Stimulated activated CD8-positive, alpha-beta memory T cell treated with anti-CD3 and anti-CD28 coated beads, Interleukin-7, amount 100 ng/mL, for 48 hours (primary cell): ENCODE measurements at places on chromosomes 1 and 21.
A peak's percentile ranks its signal among the peaks of the same experiment; 100 is the strongest.

DNA sequence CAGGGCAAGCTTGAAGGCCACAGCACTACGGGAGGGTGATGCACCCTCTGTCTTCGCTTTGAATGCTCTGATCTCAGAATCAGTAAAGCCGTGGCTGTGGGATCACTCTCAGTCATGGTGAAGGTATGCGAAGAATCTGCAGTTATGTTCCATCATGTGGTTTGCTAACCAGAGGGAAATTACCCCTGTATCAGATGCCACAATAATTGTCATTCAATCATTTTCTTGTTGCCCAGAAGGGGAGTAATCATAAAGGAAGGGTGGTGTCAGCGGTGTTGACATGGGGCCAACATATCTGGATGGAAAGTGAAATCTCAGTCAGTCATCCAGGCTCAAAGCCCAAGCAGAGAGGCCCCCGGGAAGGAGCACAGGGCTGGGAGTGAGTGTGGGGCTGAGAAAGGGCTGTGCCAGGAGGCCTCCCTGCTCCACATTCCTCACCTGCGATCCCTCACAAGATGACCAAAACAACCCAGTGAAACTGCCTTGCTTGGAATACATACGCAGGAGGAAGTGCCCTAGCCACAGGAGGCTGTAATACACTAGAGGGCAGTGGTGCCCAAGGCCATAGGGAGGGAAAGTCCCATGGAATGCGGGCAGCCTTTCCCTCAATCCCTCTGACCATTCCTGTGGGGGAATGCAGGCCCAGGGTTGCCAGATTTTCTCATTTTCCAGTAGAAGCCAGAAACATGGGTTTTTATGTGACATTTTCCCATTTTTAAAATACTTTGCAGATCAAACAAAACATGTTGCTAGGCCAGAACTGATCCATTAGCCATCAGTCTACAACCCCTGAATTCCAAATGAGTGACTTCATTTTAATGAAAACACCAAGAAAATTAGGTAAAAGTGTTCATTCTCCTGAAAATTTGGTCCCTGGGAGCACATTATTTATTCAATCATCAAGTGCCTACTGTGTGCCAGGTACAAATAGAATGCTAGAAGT is 95.7 kb upstream of the VANGL1 start:
- no peak for DNase-seq

GRCh38 chr1:216071262-216071661 is 352.0 kb downstream of the USH2A start:
- no peak for DNase-seq

- DNase-seq, result no peak
These were observed 31.0 kb downstream of the SLC16A1 start for GRCh38 chr1:112925015-112925414.

DNA sequence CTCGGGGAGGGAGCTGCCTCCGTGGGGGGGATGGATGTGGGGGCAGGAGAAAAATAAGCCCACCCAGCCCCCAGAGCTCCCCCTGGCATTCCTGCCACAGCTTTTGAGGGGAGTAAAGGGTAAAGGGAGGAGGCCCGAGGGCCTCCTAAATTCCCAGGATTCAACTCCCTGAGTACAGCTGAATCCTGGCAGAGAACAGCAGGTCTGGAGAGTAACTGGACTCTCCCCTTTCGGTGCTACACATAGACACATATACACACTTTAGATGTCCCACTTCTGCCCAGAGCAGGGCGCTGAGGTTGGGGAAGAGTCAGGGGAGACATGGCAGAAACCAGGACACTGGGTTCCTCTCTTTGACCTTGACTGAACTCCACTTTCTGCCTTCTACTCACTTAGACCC is 3.0 kb downstream of the KIRREL1 start:
- DNase-seq, result no peak

DNA sequence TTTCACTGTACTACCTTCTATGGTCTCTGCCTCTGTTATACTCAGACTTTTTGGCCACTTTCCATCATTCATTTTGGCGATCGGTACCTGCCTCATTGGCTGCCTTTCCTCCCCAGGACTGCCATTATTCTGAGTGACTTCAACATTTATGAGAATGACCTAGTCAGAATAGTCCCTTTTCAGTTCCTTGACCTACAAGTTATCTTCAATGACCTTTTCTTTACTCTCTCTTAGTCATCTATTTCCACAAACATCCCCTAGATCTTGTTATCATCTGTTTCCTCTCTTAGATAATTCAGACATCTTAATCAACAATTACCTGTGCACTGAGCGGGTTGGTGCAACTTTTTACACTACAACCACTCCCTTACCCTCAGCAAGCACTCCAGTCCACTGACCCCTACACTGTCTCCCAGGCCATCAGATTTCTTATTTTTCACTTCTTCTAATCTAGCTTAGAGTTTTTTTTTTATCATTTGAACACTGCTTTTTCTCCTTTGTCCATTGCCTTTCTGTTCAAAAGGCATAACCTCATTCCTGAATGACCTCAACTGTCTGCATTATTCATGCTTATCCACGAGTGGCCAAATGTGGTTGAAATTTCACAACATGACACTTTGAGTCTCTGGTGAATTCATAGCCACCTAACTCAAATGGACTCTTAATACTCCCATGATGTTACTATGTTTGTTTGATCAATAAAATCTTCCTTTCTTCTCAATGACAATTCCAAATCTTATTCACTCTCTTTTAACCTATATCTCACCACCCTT is 112.7 kb downstream of the HMCN1 start:
- DNase-seq, result no peak

GRCh38 chr1:41277371-41277975 is 35.4 kb upstream of the SCMH1 start:
- DNase-seq, result no peak

DNA sequence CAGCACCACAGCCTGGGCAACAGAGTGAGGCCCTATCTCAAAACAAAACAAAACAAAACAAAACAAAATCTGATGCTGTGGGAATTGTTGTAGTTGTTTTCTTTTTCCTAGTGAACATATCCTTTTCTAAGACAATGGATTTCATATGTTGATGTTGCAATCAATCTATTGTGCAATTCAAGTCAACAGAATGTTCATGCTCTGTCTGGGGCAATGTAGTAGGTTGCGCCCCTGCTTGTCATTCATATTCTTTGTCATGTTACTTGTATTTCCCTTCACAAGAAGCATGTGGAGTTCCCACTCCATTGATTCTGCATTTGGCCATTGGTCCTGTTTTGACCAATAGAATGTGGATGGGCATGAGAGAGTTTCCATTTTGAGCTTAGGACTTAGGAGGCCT is 223.9 kb downstream of the DUSP10 start:
- DNase-seq, result no peak

GRCh38 chr1:214292322-214292721 is 11.4 kb downstream of the SMYD2 start:
- DNase-seq, result no peak

- no peak for DNase-seq
These were observed 201.0 kb upstream of the PTBP2 start for GRCh38 chr1:96520579-96520947.

DNA sequence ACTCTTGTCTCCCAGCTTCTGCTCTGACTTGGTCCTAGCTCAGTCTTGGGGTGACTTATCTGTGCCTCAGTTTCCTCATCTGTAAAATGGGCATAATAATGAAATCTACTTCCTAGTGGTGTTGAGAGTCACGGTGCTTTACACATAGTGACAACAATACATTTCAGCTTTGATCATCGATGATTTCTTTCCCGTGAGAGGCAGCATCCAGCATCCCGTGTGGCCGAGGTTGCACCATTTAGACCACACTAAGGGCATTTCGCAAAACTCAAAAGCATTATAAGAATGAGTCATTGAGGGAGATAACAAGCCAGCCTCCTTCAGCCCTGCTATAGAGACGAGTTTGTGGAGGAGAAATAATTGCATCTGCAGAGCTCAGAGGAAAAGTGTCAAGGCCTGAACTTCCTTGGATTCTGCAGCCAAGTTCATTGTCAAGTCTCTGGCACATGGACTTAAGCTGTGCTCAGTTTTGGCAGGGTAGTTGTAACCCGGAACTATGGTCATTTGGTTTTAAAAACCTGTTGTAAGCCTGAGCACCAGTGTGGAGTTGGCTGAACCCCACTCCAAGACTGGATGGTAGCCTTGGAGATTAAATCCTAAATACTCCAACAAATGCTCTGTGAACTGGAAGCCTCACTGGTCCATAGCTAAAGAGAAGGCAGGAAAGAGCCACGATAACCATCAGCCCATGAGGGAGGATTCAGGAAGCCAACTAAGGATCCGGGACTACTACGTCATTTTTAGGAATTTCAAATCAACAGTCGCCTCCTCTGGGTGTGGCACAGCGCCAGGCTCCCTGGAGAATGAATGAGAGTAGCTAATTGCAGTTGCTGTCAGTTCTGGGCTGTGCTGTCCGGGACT is 64.2 kb downstream of the TCP10L start:
- no peak for DNase-seq

- DNase-seq, result peak; percentile 40
These were observed 29.1 kb downstream of the KNCN start for GRCh38 chr1:46522184-46522968.

GRCh38 chr1:9150582-9151327 is 21.9 kb upstream of the GPR157 start:
- no peak for DNase-seq

DNA sequence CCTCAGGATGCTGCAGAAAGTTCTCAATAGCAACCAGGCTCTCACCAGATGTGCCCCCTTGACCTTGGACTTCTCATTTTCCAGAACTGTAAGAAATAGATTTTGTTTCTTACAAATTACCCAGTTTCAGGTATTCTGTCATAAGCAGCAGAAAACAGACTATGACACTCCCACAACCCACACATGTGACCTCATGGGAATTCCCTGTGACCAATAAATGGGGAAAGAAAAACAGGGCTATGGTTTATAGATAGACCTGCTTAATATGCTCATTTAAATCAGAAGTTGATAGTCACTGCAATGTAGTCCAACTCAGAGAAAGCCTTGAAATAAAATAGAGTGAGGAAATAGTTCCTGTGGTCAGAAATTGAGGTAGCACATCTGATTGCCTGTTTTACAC is 380.9 kb upstream of the PTBP2 start:
- no peak for DNase-seq

- DNase-seq, result no peak
These were observed 182.3 kb downstream of the KCTD3 start for GRCh38 chr1:215749414-215749813.
